ENCODE measurements at places on chromosomes 3 and 15.
A peak's percentile ranks its signal among the peaks of the same experiment; 100 is the strongest.

GRCh38 chr15:42338500-42338899 is 20.8 kb upstream of the CAPN3 start:
- DNase-seq: no peak

DNA sequence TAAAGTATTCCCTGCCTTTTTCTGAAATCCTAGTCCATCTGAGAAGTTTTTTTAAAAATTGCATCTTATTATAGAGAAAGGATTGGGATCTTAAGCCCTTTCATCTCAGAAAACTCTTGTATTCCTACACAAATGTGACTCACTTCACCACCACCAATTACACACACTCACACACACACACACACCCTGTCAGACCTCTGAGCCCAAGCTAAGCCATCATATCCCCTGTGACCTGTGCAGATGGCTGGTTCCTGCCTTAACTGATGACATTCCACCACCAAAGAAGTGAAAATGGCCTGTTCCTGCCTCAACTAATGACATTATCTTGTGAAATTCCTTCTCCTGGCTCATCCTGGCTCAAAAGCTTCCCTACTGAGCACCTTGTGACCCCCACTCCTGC is 1181.9 kb downstream of the ROBO2 start:
- DNase-seq: no peak

DNA sequence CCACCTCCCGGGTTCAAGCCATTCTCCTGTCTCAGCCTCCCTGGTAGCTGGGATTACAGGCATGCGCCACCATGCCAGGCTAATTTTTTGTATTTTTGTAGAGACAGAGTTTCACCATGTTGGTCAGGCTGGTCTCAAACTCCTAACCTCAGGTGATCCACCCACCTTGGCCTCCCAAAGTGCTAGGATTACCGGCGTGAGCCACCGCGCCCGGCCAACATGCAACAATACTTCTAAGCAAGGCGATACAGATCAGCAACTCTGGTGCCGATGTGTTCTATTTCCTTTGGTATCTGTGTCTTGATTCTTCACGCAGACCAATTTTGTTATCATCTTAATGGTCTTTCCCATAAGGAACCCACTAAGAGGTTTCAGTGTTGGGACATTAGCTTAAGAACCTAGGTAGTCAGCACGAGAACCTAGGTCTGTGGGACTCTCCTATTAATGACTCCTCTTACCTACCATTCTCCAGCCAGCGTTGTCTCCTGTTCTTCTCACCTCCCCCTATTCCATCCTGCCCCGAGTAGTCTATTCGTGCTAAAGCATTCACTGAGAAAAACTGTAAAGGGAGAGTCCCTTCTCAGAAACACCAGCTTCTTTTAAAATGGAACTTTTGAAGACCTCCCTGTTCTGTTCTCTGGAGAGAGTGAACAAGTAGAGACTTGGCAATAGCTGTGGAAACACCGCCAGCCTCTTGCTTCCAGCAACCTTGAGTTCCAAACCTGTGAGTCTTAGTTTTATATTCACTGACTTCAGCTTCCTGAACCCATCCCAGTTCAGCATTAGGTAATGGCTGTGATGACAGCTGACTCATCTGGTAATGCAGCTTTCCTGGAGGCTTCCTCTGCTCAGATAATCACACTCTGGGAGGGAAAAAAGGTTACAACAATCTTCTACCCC is 61.2 kb downstream of the TSC22D2 start:
- DNase-seq: no peak

DNA sequence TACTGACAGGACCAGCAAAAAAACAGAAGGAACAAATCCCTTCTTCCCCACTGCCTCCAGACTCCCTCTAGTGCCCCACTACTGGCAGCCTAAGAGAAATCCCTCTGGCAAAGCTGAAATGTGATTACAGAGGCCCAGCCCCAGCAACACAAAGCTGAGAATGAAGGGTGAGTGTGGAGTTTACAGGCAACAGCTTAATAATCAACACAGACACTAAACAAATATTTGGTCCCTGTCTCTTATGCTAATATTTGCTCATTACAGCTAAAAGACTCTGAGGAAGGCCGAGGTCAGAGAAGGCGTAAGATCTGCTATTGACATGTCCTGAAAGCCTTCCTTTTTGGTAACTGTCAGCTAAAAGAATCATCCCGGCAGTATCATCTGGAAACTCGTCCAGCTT is 308.5 kb upstream of the RASGRP1 start:
- no peak for DNase-seq

GRCh38 chr3:15690230-15690629 is 88.7 kb downstream of the BTD start:
- DNase-seq: no peak

DNA sequence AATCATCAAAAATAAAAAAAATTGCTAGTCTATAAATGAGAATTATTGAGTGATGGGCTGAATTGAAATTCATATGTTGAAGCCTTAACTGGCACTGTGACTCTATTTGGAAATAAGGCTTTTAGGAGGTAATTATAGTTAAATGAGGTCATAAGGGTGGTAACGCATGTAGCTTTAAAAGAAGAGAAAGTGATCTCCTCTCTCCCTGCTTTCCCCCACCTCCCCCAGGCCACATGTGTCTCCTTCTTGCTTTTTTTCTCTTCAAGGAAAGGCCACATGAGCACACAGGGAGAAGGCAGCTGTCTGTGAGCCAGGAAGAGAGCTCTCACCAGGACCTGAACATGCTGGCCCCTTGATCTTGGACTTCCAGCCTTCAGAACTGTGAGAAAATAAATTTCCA is 48.2 kb upstream of the ARPP19 start:
- no peak for DNase-seq

GRCh38 chr3:197350446-197350845 is 52.0 kb upstream of the DLG1 start:
- no peak for DNase-seq

DNA sequence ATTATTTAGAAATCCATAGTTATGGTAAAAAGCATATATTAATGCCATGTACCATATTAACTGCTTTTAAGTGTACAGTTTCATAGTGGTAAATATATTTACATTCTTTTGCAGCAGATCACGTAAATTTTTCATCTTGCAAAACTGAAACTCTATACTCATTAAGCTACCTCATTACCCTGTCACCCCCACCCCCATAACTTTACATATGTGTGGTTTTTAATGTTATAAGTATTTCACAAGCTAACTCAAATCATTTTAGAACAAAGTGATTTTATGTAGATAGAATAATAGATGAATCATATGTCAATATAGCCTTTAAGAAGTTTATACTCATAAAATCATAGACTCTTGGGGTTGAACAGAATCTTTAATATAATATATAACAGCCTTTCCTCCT is 7.1 kb upstream of the TP63 start:
- DNase-seq: no peak

- peak; percentile 29 for DNase-seq
These were observed 38.7 kb upstream of the CCDC50 start for GRCh38 chr3:191290311-191291025.

GRCh38 chr3:33313331-33313730 is 36.1 kb downstream of the FBXL2 start:
- DNase-seq: no peak

Measured in CD4-positive, alpha-beta T cell treated with Interleukin-21 for 1 hour (primary cell).